Stimulated activated CD8-positive, alpha-beta memory T cell treated with anti-CD3 and anti-CD28 coated beads, Interleukin-15, amount 100 ng/mL, for 24 hours (primary cell): ENCODE measurements at places on chromosomes 4 and X.

- DNase-seq, result no peak
Measured at GRCh38 chr4:121726642-121727268, 30.0 kb upstream of the ANXA5 start.

DNA sequence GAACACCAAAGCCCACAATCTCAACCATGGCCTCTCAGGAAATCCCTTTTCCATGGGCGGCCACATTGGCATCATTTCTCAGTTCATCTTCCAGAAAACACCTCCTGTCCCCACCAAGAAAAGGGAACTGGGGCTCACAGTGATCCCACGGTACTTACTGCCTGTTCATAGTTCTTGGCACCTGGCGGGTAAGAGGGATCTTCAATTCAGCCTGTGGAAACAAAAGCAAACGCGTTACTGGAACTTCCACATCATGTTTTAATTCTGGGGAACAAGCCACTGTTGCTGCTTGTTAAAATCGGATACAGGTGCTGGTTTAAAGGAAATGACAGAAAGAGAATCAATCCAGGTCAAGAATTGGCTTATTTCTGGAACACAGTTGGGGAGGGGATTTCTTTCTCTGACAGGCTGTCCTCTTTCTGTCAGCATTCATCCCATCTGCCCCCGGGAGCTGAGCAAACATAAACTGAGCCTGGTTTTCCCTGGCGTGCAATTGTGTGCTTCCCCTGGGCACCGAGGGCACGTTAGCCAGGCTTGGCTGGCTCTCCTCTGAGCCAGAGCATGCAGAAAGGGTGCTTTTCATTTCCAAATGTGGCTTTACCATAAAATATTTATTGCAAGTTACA lies 16.8 kb downstream of the CLNK start:
- DNase-seq, result no peak

DNA sequence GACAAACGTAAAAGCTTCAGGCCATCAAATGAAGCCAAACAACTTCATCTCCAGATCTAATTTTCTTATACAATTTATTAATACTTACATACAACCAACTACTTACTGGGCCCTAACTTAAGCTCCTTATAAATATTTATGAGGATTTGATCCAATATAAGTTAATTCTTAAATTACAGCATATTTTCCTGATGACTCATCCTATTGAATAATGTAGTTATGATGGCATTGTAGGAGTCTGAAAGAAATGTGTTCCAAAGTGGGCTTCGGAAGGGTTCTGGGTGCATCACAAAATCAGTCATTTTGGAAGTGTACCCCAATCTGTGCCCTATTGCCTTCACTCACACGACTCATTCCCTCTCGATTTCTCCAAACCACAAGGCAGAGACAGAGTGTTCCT lies 455.1 kb upstream of the CTSO start:
- no peak for DNase-seq

DNA sequence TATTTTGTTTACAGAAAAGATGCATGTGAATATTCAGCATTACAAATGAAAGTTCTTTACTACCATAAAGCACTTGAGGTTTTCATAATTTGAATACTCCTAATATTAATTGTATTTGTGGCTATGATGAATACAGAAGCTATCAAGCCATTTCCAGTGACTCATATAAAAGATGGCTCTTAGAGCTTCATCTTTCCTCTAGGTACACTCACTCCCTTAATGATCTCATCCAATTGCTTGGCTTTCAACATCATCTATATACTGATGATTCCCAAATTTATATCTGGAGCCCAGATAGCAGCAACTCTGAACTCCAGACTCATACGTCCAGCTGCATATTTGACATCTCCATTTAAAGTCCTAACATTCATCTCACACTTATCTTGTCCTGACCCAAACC lies 183.4 kb upstream of the FAM241A start:
- DNase-seq, result no peak

DNA sequence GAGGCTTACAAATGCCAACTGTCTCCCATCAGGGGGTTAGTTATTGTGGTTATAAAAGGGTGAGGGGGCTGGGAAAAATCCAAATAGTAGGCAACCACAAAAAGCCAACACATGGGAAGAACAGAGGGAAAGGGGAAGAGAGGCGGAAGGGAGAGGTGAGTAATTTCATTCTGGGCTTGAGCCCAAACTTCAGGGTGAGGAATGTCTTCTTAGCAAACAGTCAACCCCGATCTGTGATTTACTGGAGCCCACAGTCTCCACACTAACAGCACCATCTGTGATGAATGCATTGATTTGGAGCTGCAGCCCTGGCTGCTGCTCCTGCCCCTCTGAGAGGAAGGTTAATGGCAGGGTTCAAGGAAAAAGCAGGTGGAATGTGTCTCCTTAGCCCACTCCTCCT lies 162.2 kb upstream of the GPR101 start:
- no peak for DNase-seq

DNA sequence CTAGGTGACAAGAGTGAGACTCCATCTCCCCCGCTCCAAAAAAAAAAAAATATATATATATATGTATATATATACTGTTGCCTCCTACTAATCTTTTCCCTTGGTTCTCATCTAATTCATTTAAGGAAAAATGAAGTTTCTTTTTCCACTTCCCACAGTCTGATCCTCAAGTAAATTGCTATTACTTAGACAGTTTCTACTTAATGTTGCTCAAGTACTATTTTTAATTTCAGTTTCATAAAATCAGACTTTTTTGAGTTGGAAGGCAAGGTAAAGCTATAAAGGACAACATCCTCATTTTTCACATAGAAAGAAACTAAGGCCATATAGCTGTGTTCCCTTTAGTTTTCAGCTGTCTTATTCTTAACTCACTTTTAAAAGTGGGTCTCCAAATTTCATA lies 5.8 kb downstream of the RXFP1 start:
- no peak for DNase-seq

DNA sequence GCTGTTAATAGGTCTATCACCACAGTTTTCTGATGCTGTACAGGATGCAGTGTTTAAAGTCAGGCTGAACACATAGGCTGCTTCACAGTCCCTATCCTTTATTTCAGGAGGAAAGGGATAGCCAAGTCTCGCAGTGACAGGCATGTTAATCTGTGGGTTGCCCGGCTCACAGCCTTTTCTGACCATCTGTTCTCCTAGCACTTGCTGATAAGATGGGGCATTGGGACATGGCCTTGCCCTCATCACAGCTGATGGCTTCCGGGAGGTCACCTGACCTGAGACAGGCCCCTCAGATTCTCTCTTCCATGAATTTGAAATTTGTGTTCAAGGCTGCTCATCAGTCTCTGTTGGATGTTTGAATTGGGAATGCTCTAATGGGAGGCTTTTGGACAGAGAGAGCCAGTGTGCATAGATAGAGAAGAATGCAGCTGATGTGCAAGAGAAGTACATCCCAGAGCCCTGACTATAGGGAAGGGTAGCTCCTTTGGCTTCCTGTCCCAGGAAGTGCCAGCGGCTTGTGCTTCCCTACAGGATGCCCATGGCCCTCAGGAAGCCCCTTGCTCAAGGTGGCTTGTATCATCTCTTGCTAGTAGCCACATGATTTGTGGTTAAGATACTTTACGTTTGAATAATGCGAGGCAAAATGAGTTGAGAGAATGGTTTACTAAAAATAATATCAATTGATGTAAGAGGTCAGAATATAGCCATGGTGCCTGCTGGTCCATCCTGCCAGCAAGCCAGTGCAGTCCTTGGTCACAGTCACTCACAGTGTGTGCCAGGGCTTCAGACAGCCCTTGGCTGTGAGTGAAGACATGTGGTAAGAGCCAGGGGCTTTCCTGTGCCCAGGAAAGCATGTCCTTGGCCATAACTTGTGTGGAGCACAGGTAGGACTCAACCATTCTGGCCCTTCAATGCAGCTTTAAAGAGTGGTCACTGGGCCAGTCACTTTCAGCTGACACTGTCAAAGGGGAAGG lies 88.6 kb downstream of the TSPAN7 start:
- no peak for DNase-seq

- DNase-seq, result no peak
Measured at GRCh38 chr4:162847945-162848549, 318.6 kb downstream of the NAF1 start.

DNA sequence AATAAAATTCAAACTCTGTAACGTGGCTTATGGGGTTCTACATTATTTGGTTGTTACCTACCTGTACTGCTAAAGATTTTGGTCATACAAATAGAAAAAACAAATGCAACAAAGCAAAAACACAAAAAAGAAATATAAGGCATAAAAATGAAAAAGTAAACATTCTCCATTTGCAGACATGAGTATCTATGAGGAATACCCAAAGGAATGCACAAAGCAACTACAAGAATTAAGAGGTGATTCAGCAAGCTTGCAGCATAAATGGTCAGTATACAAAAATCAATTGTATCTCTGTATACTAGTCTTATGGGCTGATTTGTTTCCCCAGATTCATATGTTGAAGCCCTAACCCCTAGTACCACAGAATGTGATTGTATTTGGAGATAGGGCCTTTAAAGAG lies 3.6 kb upstream of the PDE5A start:
- DNase-seq, result no peak

GRCh38 chrX:18151649-18152048 lies 69.0 kb downstream of the BEND2 start:
- no peak for DNase-seq

DNA sequence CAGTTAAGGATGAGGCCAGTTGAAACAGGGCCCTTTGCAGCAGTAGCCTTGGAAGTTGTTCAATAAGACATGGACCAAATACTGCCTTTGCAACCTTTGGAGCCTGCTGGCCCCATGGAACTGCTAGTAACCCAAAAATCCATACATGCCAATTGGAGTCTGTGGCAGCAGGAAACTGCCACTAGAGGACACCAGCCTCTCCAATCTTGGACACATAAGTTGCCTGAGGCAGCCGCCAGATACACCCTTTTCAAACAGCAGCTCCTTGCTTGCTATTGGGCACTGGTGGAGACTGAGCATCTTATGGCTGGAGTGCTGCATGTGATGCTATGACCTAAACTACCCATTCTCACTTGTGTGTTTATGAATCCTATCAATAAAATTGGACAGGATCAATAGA lies 14.8 kb upstream of the LAP3 start:
- no peak for DNase-seq

DNA sequence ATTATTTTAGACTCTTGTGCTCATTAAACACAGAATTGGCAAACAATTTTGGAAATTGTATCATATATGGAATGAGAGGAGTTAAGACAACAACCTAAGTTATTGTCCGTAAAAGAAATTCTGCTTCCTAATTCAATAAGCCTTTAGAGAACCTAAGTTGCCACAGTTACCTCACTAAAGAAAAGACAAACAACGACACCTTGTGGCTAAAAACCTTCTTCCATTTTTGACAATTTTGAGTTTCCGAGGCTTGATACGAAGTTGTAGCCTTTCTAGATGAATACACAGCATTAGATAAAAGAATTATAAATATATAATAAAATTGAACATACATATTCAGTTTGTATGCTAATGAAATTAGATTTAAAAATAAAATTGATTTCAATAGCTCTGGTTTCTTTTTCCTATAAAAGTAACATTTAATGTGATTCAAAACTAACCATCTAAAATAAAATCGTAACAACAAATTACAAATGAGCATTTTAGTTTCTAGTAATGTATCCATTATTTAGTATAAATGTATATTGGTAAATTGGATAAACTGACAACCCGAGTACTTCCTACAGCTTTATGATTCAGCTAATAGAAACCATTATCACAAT lies 275.1 kb downstream of the GPM6A start:
- no peak for DNase-seq

DNA sequence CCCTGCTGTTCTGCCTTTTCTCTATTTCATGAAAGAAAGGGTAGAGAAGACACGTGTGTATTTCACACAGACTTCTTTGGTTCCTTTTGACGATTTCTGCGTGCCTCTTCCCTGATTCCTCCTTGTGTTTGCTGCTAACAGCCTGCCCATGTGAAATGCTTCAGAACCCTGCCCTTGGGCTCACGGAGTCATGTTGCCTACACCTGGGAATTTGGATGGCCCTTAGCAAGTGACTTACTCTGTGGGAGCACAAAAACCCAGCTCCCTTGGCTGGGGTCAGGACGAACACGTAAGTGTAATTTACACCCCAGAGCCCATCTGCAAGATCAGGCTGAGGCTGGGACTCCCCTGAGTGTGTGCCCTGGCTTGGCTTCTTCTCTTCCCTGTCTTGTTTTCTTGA lies 220.3 kb upstream of the BCOR start:
- DNase-seq, result no peak

- no peak for DNase-seq
Measured at GRCh38 chrX:123648028-123648810, 84.6 kb downstream of the THOC2 start.

DNA sequence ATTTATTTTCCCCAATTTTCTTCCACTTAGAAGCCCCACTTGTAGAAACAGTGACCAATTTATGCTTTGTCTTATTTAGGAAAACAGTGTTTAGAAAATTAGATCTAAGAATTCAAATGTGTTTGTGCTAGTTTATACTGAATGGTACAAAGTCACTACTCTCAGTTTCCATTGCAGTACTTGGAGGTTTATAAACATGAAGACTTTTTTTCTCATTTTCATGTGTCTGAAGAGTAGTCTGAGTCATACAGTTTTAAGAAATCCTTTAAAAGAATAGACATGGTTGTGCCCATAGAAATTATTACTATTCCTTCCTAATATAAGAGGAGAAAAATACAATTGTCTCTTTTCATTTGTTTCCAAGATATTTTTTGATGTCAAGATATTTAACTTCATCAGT lies 458.7 kb downstream of the NAF1 start:
- DNase-seq, result no peak

DNA sequence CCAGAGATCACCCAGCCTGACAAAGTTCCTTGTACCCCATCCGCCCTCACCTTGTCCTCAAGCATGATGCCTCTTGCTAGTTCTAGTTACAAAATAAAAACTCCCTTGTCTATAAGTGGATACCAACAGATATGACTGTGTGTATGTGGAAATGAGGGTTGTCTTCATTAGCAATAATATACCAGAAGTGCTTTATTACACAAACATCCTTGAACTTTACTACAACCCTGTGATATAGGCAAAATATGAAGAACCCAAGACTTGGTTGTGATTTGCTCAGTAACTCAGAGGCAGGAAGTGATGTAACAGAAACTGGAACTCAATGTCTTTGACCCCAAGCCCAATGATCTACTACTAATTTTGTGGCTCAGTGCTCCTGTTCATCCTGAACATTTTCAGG lies 97.6 kb downstream of the AKAP4 start:
- no peak for DNase-seq

DNA sequence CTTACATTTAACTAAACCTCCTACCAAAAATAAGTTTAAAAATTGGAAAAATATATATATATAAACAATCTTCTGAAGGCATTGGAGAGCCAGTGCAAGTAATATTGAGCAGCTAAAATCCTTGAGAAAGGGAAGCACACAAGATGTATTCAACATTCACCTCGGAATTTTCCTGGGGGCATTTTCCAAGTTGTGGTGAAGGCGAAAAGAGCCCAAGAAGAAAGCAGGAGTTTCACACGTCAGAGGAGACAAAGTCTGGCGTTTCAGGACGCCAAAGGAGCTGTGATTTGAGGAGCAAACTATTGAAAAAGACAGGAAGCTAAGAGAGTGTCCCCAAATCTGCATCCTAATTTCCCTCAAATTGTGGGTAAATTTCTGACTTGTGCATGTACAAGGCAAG lies 9.1 kb upstream of the GASK1B start:
- no peak for DNase-seq

DNA sequence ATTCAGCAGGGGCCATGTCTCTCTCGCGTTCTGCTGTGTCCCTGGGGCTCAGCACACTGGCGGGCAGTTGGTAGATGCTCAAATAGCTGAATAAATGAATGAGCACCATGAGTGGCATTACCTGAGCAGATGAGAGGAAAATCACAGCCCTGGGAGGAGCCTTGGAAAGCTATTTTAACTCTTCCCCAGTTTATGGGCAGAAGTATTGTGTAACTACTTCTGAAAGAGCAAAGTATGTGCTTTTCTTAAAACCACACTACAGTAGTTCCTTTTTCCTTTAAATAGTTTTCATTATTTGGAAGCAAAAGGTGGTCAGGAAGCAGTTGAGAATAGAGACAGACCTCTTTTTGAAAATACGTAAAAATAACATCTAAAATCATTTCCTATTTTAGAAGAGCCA lies 3.0 kb upstream of the PLAC1 start:
- DNase-seq, result no peak
